Myometrial cell (primary cell): ENCODE measurements at places on chromosomes 2 and 18. TPM values are rescaled to one million over a fixed set of nuclear protein-coding genes. Genes with fewer than 3 reads are reported as not detected.

The OSBPL6 gene
- total RNA-seq, result 7.4 and 7.8 TPM in 2 replicates

The ZNF521 gene
- 1.2 and 2.1 TPM in 2 replicates for total RNA-seq

The C2orf72 gene
- total RNA-seq, result not detected in 2 replicates

The METTL4 gene
- 6.3 and 11.5 TPM in 2 replicates for total RNA-seq

The BMP10 gene
- total RNA-seq, result not detected in 2 replicates

The TCF4 gene
- total RNA-seq, result 34.0 and 34.9 TPM in 2 replicates

The RPL37A gene
- total RNA-seq, result 959 and 1,435 TPM in 2 replicates

The SULT1C4 gene
- 0.53 TPM in 1 of 2 replicates, not detected in the other for total RNA-seq

The HJURP gene
- 22.0 and 23.1 TPM in 2 replicates for total RNA-seq

The COQ10B gene
- total RNA-seq, result 32.0 and 38.8 TPM in 2 replicates

The TRIM43 gene
- not detected in 2 replicates for total RNA-seq

The HAUS1 gene
- 47.1 and 115 TPM in 2 replicates for total RNA-seq

The FAM110C gene
- not detected in 2 replicates for total RNA-seq

The PIEZO2 gene
- not detected in 2 replicates for total RNA-seq

The UGT1A6 gene
- total RNA-seq, result not detected in 2 replicates

The INHBB gene
- not detected in 2 replicates for total RNA-seq

The LAMA3 gene
- total RNA-seq, result 1.4 and 2.0 TPM in 2 replicates

The IL1A gene
- total RNA-seq, result under 0.01 TPM in 1 of 2 replicates, not detected in the other
